ENCODE measurements at places on chromosomes 12 and 14. TPM values are rescaled to one million over a fixed set of nuclear protein-coding genes. Genes with fewer than 3 reads are reported as not detected.

Gene SLC5A8
- 5.5 TPM for total RNA-seq

Gene RDH12
- total RNA-seq: 0.12 TPM

Gene SMCO2
- not detected for total RNA-seq

Gene FSCB
- 0.10 TPM for total RNA-seq

DNA sequence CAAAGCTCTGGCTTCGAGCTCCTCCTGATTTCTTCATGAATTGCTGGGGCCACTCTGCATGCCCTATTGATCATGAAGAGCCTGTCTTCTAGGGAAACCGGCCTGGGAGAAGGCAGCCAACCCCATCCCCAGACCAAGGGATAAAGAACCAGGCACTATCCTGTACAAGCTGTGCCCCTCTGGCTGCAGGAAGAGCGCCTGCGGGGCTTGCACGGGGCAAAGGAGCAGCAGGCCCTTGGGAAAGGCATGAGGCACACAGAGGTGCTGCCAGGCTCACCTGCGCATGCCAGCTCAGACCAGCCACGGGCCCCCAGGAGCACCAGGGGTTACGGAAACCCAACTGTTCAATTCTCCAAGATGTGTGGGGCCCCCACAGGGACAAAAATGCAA is 2.1 kb downstream of the ITPK1 start:
- no peaks in the 10 kb centered on the region for H3K27me3 ChIP-seq
- no peaks in the 10 kb centered on the region for H3K36me3 ChIP-seq
- H3K4me1 ChIP-seq: peaks cover 72% of the 10 kb centered on the region
- peak; percentile 53 for DNase-seq
- H3K4me3 ChIP-seq: peak overlapping the region; percentile 91

DNA sequence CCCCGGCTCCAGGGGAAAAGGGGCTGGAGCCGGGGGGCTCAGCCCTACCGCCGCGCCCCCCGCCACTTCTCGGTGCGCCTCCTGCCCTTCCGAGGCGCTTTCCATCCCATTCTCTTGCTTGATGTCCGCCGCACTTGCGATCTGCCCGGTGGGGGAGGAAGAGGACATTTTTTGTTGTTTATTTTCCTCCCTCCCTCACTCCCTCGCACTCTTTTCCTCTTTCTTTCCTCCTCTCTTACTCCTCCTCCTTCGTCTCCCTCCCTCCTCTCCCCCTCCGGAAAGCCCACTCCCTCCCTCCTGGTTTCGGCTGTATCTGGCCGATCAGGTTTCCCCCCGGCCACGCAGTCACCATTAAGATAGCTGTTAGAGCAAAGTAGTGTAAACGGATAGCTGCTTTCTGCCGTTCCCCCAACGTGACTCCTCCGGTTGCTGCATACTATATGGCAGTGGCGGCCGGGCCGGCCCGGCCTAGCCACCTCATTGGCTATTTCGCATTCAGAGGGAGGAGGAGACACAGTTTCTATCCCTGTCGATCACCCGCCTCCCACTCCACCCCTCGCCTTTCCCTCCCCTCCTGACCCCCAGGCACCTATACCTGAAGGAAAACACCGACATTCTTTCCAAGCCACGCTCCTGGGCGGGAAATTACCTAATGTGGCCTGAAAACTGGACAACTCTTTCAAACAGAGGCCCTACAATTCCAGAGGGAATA is at the start of gene SIX4:
SIX4 (minus strand) TSS at position 445 of the 712 bp plus-strand sequence; CDS start at position 168, 277 bp downstream.
- peak; percentile 78 for DNase-seq
- no peak within 1 kb of the TSS for H3K27ac ChIP-seq
- no peaks in the 10 kb centered on the region for H3K4me1 ChIP-seq

- peaks cover 43% of the 10 kb centered on the region for H3K4me1 ChIP-seq
- H3K4me3 ChIP-seq: no peak overlapping the region
- H3K27ac ChIP-seq: no peak overlapping the region
- H3K27me3 ChIP-seq: no peaks in the 10 kb centered on the region
- DNase-seq: no peak
- H3K36me3 ChIP-seq: no peaks in the 10 kb centered on the region
Observed at GRCh38 chr12:104505095-104505818, 48.5 kb downstream of the CHST11 start.

DNA sequence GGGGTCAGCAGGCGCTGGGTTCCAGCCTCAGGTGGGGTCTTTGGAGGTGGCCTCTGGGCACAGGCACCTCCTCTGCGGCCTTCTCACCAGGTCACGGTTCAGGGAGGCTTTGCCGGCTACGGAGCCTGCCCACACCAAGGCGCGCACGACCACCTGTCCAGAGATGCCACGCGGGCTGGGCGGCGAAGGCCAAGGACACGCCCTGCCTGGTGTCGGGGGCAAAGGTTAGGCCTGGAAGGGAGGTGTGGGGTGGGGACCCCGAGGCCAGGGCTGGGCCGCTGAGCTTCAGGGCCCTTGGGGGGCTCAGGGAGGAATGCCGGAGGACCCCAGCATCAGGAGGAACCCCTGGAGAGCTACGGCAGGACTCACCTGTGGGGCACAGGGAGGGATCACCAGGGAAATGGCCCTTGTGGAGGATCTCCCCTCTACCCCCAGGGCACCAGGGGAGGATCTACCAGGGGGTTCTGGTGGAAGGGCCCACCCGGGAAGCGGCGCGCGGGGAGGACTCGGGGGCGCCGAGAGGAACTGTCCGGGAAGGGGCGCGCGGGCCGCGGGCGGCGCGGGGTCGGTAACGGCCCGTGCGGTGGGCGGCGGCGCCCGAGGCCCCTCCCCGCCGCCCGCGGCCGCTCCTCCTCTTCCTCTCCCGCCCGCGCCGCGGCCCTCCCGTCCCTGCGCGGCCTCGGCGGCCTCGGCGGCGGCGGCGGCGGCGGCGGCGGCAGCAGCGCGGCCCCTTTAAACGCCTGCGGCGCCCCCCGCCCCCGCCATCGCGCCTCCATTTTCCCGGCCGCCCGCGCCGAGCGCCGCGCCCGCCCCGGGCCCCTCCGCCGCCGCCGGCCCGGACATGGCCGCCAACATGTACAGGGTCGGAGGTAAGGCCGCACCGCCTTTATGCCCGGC is at the start of gene MTA1:
MTA1 (plus strand) TSS at position 633 of the 897 bp plus-strand sequence; CDS start at position 842, 209 bp downstream.
- H3K27ac ChIP-seq: no peak within 1 kb of the TSS
- no peaks in the 10 kb centered on the region for H3K36me3 ChIP-seq
- H3K4me1 ChIP-seq: peaks cover 19% of the 10 kb centered on the region
